ENCODE measurements at places on chromosomes 4 and X. TPM values are rescaled to one million over a fixed set of nuclear protein-coding genes. Genes with fewer than 3 reads are reported as not detected.
A peak's percentile ranks its signal among the peaks of the same experiment; 100 is the strongest.

Gene XAGE3
- not detected for total RNA-seq

Gene SPANXN4
- not detected for total RNA-seq

DNA sequence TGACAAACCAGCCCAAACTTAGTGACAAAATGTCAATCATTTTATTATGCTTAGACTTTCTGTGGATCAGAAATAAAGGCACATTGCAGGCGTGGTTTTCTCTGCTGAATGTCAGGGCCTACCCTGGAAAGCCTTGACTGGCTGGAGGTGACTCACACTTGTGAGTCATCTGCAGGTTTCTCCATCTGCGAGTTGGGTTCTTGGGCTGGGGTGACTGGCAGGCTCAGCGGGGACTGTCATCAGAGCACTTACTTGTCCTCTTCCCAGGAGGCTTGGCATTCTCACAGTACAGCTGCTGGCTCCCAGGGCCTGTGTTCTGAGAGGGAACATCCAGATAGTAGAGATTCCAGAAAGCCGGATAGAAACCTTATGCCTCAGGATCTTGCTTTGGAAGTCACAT lies 153.8 kb upstream of the AGA start:
- H3K27ac ChIP-seq: no peak overlapping the region
- H3K27me3 ChIP-seq: no peaks in the 10 kb centered on the region
- peaks cover 6% of the 10 kb centered on the region for H3K4me1 ChIP-seq
- no peak for DNase-seq
- no peak overlapping the region for H3K4me3 ChIP-seq

Gene USP17L29
- not detected for total RNA-seq

DNA sequence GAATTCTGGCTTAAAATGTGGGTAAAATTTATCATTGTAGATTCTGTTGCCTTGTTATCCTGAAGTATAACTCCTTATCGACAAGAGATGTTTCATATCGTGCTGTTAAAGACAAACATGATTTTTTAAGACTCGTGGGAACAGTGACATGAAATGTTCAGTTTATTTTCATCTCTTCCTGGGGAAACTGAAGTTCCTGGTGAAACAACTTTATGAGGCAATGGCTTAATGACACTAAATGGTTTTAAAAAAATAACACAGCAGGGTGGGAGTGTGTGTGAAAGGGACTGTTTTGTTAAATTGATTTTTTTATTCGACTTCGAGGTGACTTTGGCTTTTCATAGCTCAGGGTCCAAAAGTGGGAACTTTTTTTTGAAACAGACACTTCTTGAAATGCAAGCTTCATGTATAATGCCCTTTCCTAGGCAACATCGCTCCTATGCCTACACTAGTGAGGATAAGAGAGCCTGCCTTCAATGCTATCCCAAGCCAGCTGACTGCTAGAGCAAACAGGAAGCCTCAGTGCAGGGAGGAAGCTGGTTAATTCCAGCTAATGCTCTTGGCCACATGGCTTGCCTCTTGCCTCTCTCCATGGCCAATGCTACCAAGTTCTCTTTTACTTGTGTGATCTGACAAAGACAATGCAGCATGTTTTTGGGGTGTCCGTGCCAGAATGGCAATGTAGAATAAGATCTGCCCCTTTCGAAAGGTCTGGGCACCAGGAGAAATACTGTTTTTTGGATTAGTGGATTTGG lies 80.9 kb upstream of the PLAC1 start:
- H3K4me1 ChIP-seq: peaks cover 6% of the 10 kb centered on the region
- H3K4me3 ChIP-seq: no peak overlapping the region
- no peak overlapping the region for H3K27ac ChIP-seq
- H3K27me3 ChIP-seq: no peaks in the 10 kb centered on the region
- H3K36me3 ChIP-seq: no peaks in the 10 kb centered on the region
- no peak for DNase-seq

GRCh38 chrX:13759152-13759718 lies 24.7 kb downstream of the OFD1 start:
- H3K4me1 ChIP-seq: peaks cover 30% of the 10 kb centered on the region
- H3K4me3 ChIP-seq: no peak overlapping the region
- H3K36me3 ChIP-seq: peaks cover 5% of the 10 kb centered on the region
- DNase-seq: no peak
- no peak overlapping the region for H3K27ac ChIP-seq

- H3K27me3 ChIP-seq: peaks cover 36% of the 10 kb centered on the region
- no peak overlapping the region for H3K27ac ChIP-seq
- no peaks in the 10 kb centered on the region for H3K36me3 ChIP-seq
- DNase-seq: peak; percentile 14
- peak overlapping the region; percentile 50 for H3K4me3 ChIP-seq
Observed at GRCh38 chrX:119272882-119273419, 36.9 kb downstream of the PGRMC1 start.

DNA sequence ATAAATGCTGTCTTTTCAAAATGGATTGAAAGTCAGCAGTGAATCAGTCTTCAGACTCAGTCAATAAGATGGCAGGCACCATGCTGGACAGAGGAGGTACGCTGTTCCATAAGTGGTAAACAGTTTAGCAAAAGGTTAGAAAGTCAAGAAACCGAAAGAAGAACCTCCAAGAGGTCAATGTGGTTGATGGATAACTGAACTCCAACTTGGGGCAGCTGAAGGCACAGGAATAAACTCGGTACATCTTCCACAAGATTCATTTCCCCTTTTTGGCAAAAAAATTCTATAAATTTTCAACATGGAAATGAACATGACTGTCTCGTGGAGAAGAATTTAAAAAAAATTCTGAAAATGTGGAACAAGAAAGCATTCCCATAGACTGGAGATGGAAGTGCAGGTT lies 18.4 kb upstream of the SEL1L3 start:
- peaks cover 10% of the 10 kb centered on the region for H3K4me1 ChIP-seq
- no peaks in the 10 kb centered on the region for H3K27me3 ChIP-seq
- no peak overlapping the region for H3K27ac ChIP-seq
- no peaks in the 10 kb centered on the region for H3K36me3 ChIP-seq
- no peak for DNase-seq
- no peak overlapping the region for H3K4me3 ChIP-seq

Gene SYTL5
- 0.70 TPM for total RNA-seq

DNA sequence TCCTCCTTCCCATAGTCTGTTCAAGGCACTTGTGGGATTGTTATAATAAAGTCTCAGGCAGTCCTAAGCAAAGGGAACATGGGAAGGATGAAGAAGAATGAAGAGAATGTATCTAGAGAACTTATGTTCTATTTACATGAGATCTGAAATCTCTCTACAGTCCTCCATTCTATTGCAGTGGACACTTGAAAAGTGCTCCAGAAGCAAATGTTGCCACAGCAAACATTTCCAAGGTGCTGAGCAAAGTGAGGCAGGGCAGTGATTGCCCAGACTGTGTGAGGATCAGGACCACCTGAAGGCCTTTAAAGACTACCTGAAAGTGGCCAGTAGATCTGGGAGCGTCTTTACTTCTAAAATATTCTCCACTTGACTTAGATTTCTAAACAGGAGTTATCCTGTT lies 203.5 kb downstream of the RBM46 start:
- no peaks in the 10 kb centered on the region for H3K27me3 ChIP-seq
- no peaks in the 10 kb centered on the region for H3K36me3 ChIP-seq
- H3K27ac ChIP-seq: no peak overlapping the region
- no peaks in the 10 kb centered on the region for H3K4me1 ChIP-seq
